ENCODE measurements at places on chromosomes 11 and 22.

GRCh38 chr22:23511627-23512347, 68.3 kb downstream of the IGLL1 start:
- DNase-seq: no peak

DNA sequence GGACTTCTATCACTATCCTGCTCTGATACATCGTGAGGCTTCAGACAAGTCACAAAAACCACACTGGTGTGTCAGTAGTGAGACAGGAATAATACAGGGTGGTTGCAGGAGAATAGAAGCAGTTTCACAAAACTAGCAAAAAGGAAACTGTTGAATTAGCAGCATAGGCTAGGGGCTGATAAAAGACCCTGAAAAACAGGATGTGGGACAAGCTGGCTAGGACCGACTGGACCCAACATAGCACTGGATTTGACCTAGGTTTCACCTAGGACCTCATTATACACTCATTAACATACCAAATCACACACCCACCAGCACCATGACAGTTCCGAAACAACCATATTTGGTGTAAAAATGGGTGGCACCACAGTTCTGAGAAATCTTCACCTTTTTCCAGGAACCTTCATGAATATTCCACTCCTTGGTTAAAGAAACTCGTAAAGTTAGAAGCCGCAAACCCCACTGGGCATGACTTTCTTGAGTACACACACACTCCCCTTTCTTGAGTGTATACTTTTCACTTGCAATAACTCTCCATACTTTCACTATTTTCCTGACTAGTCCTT, 76.2 kb downstream of the SLC1A2 start:
- DNase-seq: peak; percentile 50

DNA sequence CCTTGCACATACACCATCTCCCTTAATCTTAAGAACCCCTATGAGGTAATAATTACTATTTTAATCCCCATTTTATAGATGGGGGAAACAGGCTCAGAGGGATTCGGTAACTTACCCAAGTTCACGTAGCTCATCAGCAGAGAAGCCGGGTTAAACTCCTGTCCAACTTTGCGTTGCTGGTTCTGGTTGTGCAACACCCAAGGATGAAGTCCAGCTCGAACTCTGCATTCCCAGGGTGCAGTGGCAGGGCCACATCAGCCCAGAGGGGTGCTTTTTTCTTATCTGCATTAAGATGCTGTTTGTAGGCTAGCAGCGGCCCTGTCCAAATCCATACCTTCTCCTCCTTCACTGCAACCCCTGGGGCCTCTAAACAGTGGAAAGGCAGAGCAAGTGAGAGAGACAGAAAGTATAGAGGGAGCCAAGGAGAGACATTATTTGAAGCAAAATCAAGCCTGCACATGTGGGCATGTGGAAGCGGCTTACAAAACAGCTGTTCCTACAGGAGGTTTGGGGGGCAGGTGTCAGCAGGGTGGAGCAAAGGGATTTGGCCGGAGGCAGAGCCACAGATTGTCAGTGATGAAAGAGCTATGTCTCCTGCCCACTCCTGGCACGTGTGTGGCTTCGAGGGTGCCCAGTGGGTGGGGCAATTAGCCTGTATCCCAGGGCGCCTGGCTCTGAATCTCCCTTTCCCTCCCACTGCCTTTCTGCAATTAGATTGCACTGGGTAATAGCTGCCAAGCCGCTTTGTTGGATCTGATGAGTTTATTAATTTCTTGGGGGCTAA, 129.5 kb upstream of the TBCEL start:
- no peak for DNase-seq

GRCh38 chr11:124759266-124760204, 2.6 kb downstream of the ESAM start:
- DNase-seq: no peak

DNA sequence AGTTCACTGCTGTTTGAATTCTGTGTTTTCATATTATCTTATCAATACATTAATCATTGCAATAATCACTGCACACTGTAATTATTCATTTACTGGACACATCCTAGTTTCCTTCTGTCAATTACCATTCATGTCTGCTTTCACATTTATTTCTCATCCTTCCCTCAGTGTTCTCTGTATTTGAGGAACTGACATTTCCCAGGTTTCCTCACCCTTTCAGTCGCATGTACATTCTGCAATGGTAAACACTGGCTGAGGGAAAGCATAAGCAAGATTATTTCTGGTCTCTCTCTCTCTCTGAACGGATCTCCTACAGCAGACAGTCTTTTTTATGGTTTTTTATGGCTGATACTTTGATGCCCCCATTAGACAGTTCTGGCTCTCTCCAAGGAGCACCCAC, 4.2 kb upstream of the HBD start:
- DNase-seq: no peak
